ENCODE measurements at places on chromosomes 13 and 19.
A peak's percentile ranks its signal among the peaks of the same experiment; 100 is the strongest.

- no peak for DNase-seq
Observed at GRCh38 chr19:4414800-4415321, 12.4 kb downstream of the CHAF1A start.

GRCh38 chr19:15810335-15810734 is 5.1 kb downstream of the OR10H1 start:
- DNase-seq = no peak

- no peak for DNase-seq
Observed at GRCh38 chr13:85586422-85586831, 212.8 kb downstream of the SLITRK6 start.

DNA sequence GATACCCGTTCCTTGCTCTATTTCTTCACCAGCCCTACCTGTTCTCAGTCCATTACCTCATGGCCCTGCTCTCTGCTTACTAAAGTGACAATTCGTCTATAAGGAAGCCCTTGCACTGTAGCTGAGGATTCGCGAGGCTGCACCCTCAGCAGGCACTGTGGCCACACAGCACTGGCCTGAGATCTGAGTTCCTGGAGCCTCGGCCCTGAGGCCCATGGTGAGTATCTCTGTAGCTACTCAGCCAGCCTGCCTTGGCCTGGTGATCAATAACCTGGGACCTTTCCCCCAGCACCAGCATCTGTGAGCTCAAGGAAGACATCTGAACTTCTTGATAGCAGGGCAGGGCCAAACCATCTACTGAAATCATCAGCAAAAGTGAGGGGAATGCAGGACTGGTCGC is 90.7 kb downstream of the RGCC start:
- no peak for DNase-seq

- DNase-seq = no peak
Observed at GRCh38 chr19:1285737-1286360, at the start of gene EFNA2. Gene EFNA2, plus strand, starts transcription at chr19:1285873. Its CDS starts 296 bp downstream, at chr19:1286169.

GRCh38 chr19:38417544-38418506 is 8.2 kb downstream of the RASGRP4 start:
- no peak for DNase-seq

DNA sequence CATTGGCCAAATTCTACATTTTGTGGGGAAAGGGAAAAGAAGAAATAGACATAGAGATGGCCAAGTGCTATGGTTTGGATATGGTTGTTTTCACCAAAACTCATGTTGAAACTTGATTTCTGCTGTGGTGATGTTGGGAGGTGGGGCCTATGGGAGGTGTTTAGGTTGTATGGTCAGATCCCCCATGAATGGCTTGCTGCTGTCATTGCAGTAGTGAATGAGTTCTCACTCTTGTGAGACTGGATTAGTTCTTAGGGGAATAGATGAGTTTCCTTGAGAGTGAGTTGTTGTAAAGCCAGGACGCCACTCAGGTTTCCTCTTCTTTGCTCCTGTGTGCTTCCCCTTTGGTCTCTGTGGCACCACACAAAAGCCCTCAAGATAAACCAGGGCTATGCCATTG is 242.6 kb upstream of the RFC3 start:
- no peak for DNase-seq

GRCh38 chr13:110938662-110939421 is 24.0 kb upstream of the ANKRD10 start:
- DNase-seq = no peak

DNA sequence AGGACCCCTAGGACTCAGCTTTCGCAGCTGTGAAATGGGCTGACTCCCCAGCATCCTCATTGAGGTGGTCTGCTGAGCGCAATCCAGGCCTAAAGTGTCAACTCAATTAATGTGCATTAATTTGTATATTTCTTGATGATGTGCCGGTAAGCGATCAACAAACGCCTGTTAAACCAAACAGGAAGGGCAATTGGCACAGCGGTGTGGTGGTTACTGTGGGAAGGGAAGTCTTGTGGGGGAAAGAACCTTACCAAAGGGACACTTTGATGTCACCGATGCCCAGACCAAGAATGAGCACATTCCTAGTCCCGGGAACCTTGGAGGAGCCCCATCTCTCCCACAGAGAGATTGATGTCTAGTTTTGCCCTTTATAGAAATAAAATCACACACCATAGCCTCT is 1.6 kb downstream of the JAK3 start:
- DNase-seq = no peak

DNA sequence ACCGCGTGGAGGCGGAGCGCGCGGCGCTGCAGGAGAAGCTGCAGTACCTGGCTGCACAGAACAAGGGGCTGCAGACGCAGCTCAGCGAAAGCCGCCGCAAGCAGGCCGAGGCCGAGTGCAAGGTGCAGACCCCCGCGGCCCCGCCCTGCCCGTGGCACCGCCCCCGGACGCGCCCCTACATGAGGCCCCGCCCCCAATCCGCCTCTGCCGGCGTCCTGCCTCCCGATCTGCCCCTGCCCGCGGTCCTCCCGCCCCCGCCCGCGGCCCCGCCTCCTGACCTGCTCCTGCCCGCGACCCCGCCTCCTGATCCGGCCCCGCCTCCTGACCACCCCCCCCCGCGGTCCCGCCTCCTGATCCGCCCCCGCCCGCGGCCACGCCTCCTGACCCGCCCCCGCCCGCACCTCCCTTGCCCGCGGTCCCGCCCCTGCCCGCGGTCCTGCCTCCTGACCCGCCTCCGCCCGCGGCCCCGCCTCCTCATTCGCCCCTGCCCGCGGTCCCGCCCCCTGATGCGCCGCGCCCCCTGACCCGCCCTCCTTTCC is 11.7 kb downstream of the PRR36 start:
- DNase-seq = peak; percentile 46

- DNase-seq = no peak
Observed at GRCh38 chr19:14561847-14562351, 10.0 kb downstream of the NDUFB7 start.

DNA sequence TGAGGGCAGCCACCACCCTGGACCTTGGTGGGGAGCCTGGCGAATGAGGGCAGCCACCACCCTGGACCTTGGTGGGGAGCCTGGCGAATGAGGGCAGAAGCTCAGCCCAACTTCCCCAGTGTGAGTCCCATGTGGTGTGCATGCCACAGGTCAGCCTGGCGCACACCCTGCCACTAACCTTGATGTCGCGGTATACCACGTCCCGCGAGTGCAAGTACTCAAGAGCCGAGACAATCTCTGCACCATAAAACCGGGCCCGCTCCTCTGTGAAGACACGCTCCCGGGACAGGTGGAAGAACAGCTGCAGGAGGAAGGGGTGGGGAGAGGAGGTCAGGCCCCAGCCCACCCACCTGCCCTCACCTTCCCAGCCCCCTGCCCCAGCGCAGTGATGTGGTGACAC is 11.3 kb upstream of the CCNP start:
- no peak for DNase-seq

DNA sequence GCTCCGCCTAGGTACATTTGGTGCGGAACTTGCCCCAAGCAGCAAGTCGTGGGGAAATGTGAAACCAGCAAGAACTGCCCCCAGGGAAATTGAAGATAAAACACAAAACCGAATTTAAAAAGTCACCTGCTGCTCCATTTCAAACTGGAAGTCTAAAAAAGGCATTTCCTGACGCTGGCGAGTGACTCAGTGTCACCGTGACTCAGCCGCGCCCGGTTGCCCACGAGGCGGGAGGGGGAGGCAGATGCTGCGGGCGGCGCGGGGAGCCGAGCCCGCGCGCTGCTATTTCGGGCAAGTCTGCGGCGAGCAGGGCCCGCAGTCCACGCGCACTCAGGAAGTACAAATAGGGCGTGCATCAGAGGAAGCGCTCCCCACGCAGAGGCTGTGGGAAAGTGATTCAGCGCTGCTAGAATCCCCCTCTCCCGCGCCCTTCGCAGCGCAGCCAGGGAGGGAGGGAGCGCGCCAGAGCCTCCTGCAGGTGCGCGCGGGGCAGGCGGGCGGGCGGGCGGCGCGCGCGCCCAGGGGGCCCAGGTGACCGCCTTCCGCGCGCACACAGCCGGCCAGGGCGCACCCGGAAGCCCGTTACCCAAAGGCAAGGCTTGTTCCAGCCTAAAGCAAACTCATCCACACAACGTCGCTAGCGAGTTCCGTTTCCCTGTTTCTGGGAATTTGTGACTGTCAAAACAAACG is 168.8 kb downstream of the COL4A1 start:
- DNase-seq = peak; percentile 10

DNA sequence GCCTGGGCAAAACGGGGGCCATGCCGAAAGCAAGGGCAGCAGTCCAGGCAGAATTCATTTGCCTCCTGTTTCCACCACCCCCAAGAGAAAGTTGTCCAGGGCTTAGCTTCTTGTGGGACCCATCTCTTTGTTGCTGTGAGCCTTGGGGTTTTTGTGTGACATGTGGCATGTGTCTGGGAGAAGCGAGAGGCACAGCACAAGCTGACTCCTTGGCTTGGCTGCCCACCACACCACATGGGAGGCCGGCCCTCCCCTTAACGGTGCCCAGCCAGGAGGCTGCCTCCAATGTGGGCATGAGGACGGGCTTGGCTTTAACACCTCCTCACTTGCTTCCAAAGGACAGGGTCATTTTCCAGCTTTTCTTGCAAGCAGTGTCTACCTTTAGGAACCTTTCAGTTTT is 81.6 kb downstream of the ZNF536 start:
- DNase-seq = no peak

- DNase-seq = no peak
Observed at GRCh38 chr19:12695997-12696365, 450 bp downstream of the FBXW9 start.

GRCh38 chr13:32895296-32895695 is 120.9 kb upstream of the KL start:
- DNase-seq = no peak

GRCh38 chr19:36528921-36529518 is 949 bp upstream of the ZNF260 start:
- no peak for DNase-seq

GRCh38 chr13:27583645-27584044 is 36.7 kb downstream of the LNX2 start:
- DNase-seq = no peak

DNA sequence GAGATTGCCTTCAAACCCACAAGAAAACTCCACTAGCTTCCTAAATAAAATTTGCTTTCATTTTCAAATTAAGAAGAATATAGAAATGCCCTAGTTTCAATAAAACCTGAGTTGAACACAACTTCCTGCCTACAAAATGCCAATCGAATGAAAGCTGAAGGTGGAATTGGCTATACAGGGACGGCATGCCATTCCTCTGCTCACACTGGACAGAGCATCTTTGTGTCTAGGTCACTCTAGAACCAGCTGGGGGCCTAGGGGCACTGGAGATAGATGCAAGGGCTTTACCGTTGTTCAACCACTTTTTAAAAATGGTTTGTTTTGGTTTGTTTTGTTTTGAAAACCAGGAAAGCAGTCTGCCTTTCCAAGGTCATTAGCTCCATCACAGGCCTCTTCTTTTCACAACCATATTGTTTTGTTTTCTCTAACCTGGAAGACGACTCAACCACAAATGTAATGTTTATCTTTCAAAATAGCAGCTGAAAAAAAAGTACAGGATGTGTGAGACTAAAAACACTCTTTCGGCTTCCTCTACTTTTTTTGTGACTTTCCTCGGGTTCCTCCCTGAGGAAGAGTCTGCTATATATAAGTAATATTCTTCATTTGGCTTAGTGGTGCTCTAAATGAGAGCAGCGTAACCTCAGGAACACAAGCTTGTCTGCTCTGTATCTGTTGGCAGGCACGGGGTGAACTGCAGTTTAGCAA is 11.9 kb upstream of the ITM2B start:
- DNase-seq = no peak

DNA sequence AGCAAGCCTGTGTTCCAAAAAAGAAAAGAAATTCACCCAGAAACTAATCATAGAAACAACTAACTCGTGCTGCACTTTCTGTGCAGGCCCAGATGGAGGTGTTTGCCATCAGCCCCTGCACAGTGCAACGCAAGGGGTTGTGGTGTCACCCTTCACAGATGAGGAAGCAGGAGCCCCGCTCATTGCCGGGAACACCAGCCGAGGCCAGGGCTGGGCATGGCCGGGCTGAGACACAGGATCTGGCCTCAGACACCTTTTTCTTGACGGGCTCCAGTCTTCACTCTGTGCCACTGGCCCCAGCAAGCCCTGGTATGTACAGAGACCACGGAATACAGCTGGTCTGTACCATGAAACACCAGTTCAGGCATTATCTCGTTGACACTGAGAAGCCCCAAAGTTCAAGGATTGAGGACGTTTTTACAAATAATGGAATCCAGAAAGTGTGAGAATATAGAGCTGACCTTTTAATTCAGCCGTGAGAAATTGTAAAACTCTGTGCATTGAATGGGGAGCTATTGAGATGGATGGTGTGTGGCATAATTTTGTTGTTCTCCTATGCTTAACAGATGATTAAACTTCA is 43.2 kb downstream of the CUL4A start:
- DNase-seq = no peak

- DNase-seq = no peak
Observed at GRCh38 chr13:29845440-29846056, 4.9 kb downstream of the UBL3 start.

- DNase-seq = peak; percentile 4
Observed at GRCh38 chr19:5369962-5370367, 29.4 kb upstream of the PTPRS start.

GRCh38 chr13:34675626-34676025 is 266.4 kb upstream of the NBEA start:
- no peak for DNase-seq

DNA sequence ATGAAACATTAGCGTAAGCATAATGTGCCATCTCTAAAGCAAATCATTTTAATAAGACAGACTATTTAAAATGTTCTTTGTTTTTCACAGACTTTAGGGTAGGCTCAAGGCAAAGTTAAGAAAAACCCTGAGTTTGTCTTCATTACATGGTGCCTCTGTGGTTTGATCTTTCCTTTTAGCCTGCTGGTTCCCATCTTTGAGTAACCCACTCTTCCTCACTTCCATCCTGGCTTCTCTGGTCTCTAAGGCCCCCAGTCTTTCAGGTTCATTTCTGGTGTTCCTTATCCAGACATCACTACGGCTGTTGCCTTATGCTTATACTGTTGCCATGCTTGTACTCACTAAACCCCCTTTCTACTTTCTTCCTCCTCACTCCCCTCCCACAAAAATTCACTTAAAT is 38.4 kb downstream of the DACH1 start:
- no peak for DNase-seq

GRCh38 chr19:38283271-38283670 is 18.9 kb downstream of the SPINT2 start:
- DNase-seq = no peak

DNA sequence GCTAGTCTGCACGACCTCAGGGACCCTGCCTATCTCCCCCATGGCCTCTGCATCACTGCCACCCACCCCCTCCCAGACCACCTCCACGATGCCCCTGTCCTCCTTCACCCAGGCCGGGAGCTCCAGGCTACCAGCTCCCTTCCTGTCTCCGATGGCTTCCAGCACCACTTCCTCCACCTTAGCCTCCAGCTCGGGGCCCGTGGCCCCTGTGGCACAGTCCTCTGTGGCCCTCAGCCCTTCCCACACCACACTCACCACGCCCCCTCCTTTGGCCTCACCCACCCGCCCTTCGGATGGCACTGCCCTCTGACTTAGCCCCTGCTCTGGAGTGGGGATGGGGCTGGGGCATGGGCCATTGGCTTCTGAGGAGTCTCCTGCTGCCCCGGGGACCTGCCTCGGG is 7.2 kb downstream of the PALM3 start:
- no peak for DNase-seq

- DNase-seq = no peak
Observed at GRCh38 chr19:55014714-55015113, 23.4 kb downstream of the GP6 start.
